Gastroesophageal sphincter (tissue), 4 donors: ENCODE measurements at places on chromosomes 3 and 15.

GRCh38 chr15:63020759-63021430 lies 21.7 kb upstream of the TPM1 start:
- no peak for ATAC-seq

- no peak for ATAC-seq
Measured at GRCh38 chr3:13044496-13045240, 28.6 kb downstream of the IQSEC1 start.

- ATAC-seq = no peak
Measured at GRCh38 chr15:55714064-55714463, 28.9 kb downstream of the PRTG start.

- ATAC-seq = no peak
Measured at GRCh38 chr15:77417602-77418001, 2.3 kb downstream of the PEAK1 start.

DNA sequence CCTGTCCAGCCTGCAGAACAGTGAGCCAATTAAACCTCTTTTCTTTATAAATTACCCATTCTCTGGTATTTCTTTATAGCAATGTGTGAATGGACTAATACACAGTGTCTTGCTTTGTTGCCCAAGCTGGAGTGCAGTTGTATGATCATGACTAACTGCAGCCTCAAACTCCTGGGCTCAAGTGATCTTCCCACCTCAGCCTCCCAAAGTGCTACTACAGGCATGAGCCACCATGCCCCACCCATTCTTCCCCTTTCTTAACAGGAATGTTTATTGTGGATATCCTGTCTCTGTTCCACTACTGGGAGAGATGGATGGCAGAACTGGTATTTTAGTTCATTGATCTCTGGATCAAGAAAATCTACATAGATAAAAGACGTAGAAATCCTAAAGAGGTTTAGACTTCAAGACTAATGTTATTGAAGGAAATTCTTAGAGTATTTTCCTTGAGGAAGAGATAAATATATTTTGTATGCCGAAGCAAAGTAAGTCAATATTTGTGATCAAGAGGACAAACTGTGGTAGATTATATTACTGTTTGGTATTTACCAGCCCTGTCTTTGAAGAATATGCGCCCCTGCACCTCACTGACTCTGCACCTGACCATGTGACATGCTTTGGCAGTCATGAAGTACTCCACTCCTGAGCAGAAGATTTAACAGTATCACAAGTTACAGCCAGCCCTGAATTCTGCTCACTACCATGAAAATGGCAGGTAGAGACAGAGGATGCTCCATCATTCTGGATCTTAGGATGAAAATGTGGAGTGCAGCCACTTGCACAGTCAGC lies 42.9 kb downstream of the UACA start:
- no peak for ATAC-seq

GRCh38 chr15:50180091-50180490 lies 1.9 kb upstream of the SLC27A2 start:
- ATAC-seq = no peak

GRCh38 chr3:137692803-137693431 lies 71.2 kb upstream of the SOX14 start:
- no peak for ATAC-seq

GRCh38 chr15:36334059-36334458 lies 245.4 kb upstream of the CDIN1 start:
- ATAC-seq = no peak

DNA sequence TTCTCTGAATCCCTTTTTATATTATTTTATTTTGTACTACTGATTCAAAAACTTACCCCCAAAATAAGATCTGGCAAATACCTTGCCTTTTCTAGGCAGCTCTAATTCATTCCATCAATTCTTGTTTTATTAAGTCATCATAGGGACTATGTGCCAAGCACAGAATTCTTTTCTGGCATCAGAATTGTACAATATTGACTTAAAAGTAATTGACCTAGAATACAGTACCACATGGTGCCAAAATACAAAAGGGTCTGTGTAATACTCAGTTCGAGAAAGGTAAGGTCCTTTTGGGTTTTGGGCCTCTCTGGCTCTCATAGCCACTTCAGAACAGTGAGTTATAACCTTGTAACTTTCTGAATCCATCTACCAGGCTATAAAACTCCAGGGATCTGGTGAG lies 46.2 kb downstream of the KBTBD8 start:
- ATAC-seq = no peak

GRCh38 chr3:72241525-72241924 lies 456.6 kb upstream of the PROK2 start:
- ATAC-seq = no peak

- peak; percentile 92 for ATAC-seq
Measured at GRCh38 chr3:179322286-179323196, at the start of gene ZNF639. Gene ZNF639, plus strand, starts transcription at chr3:179323031. Its CDS starts 5,263 bp downstream, at chr3:179328294.
